ENCODE measurements at places on chromosomes 11 and 22.

DNA sequence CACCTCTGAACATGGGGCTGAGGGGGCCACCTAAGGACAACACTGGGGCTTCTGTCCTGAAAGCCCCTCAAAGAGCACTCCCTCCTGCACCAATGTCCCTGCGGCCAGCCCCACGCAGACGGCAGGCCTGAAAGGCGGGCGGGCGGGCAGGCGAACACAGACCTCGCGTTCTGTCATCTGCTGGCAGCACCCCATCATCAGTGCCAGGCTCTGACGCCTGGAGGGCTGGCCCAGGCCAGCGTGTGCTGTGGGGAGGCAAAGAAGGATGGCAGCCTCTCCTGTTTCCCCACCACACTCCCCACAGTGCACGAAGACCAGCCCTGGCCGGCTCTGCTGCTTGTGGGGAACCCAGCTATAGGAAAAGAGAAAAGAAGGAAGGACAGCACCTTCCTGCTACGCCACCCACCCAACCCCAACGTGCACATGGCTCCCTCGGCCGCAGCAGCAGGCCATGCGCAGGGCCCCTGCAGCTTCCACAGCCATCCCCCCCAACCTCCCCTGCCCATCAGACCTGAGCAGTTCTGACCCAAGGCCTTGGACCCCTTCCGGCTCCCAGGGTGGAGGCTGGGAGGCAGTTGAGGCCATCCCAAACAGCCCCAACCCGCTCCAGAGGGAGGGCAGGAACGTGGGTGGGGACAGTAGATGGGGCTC, 3.5 kb downstream of the SBF1 start:
- ATAC-seq: no peak

DNA sequence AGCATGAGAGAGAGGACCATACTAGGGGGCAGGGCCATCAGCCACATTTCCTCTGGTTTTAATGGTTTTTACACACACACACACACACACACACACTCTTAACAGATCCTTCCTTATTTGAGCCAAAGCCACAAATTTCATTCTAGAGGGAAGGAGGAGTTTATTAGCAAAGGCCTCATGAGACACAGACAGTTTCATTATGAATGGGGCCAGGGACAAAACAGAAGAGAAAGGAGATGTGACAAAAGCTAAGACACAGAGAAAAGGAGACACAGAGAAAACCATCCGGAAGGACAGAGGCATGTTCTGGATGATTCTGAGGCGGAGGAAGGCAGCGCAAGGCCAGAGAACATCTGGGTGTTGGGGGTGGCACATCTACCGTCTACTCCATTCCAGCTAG, 32.2 kb upstream of the ARFGAP3 start:
- peak; percentile 60 for ATAC-seq

- ATAC-seq: peak; percentile 48
Measured at GRCh38 chr11:64230171-64230984, at the start of gene DNAJC4. TSS of gene DNAJC4 (plus strand) at chr11:64230548. CDS start at chr11:64230855, 307 bp downstream.

GRCh38 chr22:44326491-44326885, 13.7 kb upstream of the SHISAL1 start:
- no peak for ATAC-seq

DNA sequence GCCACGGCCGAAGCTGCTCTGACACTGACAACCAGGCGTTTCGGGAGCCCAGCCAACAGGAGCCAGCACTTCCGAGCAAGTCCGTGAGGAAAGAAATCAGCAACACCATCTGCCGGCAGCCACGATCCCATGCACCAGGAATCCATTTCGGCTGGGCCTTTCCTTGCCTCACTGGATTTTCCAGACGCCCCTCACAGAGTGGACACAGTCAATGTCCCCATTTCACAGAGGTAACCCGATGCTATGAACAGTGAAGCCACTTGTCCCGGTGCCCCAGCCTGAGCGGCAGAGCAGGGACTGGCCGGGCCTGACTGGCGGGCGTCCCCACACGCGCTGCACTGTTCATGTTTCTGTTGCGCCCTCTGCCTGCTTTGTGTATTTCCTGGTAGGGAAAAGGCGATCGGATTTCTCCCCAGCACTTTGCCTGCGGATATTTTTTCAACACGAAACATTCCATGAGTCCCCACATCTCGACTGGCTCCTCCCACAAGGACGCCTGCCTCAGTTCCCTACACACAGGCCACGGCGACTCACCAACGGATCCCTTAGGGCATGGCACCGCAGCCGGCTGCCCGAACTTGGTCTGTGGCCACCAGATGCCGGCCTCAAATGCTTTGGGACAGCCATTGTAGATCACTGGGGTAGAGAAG, 55.3 kb downstream of the TRMU start:
- ATAC-seq: no peak

DNA sequence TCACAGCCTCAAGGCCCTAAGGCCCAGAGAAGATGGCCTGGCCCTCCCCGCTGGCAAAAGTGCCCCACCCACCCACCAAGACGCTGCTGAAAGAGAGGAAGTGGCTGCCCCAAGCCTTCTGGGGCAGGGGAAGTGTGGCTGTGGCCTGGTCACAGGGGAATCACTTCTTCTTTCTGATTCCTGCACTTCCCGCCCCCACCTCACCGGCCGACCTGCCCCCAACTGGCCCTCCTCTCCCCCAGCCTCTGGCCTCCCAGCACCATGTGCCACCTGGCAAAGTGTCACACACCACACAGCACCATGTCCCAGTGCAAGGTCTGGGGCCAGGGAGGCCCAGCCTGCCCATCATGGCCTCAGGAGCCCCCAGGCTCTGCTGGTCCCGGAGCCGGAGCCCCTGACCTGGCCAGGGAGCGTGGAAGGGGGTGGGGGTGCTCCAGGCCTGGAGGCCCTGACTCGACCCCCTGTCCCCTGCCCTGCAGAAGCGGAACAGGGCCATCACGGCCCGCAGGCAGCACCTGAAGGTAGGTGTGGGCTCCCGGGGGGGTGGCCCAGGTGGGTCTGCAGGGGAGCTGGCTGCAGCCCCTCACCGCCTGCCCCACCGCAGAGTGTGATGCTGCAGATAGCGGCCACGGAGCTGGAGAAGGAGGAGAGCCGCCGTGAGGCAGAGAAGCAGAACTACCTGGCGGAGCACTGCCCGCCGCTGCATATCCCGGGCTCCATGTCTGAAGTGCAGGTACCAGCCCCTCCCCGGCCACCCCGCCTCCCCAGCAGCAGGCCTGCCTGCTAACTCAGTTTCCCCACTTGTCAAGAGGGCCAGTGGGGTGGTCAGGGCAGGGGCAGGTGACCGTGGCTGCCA, 1.4 kb downstream of the TNNI2 start:
- no peak for ATAC-seq

DNA sequence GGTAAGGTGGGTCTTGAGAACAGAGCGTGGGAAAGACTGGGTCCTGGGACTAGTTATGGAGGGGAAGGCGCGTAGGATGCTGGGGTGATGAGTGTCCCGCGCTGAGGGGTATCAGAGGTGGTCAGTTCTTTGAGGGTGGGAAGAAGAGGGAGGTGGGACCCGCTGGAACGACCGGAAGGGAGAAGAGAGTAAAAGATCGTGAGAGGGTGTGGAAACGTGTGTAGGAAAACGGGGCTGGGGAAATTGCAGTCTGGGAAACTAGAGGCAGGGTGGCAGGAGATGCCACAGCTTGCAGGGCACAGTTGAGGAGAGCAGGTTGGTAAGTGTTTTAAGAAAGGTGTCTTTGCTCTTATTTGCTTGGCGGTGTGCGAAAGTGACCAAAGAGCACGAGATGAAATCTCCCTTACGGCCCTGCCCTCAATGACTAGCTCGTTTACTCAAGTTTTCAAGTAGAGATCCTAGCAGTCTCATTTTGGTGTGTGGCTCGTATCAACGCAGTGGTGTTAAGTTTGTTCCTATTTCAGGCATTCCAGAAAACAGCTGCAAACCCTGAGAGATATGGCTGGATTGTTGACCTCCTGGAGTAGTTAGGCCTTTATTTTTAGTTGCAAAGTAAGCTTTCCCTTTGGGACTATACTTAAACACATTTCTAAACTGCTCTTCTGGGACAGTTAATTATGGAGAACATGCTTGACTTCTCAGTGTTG, 615 bp downstream of the STT3A start:
- ATAC-seq: no peak

DNA sequence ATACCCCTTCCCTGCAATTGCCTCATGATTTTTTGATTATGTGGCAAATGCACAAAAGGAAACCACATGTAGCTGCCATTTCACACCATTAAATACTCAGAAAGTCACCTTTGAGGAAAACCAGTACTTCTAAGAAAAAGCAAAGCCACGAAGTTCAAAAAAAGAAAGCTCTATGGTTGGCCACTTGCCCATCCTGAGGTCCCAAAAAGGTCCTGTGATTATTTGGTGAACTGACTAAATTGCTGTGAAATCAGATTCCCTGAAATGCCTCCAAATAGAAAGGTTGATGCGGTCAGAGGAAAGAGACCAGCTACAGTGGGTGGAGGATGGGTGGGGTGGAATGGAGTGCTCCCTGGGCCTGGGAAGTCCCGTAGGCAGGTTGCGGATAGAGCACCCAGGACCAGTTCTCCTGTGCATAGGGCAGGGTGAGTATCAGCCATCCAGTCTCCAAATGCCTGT, 26.9 kb downstream of the MRPL16 start:
- ATAC-seq: no peak

- ATAC-seq: no peak
Measured at GRCh38 chr11:8344346-8344745, 80.7 kb upstream of the LMO1 start.

- no peak for ATAC-seq
Measured at GRCh38 chr11:134144744-134145143, 75.9 kb downstream of the JAM3 start.

- no peak for ATAC-seq
Measured at GRCh38 chr11:96523656-96524055, 133.8 kb downstream of the JRKL start.

DNA sequence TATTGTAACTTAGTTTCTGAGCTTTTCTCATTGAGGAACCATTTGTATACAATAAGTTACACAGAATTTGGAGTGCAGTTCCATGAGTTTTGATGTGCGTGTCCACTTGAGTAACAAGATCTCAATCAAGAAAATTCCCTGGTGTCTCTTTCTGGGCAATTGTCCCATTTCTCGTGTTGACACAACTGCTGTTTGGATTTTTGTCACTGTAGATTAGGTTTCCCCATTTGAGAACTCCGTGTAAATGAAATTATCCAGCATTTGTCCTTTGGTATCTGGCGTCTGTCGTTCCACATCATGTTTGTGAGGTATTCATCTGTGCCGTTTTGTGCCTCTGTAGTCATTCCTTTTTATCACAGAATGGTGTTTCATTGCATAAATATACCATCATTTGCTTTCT, 547.0 kb downstream of the TBC1D22A start:
- no peak for ATAC-seq

GRCh38 chr11:63866211-63866610, 27.3 kb downstream of the MARK2 start:
- peak; percentile 93 for ATAC-seq

DNA sequence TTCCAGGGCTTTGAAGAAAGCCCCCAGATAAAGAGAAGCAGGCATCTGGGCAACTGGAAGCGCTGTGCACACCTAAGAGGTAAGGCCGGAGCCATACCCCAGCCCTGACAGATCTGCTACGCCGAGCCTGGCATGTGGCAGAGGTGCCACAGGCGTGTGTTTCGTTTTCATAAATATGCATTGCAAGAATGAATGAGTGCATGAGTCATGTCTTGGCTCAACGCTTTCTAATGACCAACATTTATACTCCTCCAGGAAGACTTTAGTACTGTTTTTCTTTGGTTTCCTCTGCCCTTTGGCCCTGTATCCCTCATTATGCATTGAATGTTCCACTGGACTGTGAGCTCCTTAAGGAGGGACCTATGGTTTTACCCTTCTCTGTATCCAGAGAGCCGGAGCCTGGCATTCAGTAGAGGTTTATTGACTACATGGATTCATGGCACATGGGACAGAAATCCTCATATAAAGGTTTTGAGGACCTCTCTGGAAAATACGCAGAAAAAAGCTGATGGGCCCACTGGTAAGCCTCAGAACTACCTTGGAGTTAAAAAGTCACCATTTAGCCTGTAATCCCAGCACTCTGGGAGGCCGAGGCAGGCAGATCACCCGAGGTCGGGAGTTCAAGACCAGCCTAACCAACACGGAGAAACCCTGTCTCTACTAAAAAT, 38.9 kb upstream of the CSNK2A3 start:
- ATAC-seq: no peak

DNA sequence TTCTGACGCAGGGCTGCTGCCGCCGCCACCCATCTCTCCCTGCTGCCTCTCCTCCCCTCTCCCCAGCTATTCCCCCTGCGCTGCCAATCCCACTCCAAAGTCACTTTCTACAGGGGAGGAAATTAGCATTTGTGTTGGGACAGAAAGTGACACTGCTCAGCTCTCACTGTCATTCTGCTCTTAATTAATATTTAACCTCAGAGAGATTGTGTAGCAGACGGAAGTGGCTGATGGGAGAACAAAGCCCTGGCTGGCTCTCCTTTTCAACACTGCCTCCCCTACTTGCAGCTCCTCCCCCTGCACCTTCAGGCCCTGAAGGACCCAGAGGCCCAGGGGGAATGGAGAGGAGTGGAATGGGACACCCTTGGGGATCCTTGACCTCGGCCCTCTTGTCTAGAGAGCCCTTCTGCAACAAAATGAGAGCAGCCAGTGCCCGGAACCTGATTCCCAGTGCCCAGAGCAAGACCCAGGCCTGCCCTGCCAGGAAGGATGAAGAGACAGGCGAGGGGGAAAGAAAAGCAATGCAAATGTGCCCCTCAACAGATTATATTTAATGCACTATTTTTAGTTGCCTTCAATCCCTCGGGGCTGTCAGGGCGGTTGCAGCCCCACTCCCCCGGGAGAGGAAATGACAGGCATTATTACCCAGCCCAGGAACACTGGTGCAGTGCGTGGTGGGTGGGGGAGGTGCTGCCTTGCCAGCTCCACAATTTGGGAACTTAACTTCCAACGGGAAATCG, 14.6 kb upstream of the NRGN start:
- no peak for ATAC-seq

DNA sequence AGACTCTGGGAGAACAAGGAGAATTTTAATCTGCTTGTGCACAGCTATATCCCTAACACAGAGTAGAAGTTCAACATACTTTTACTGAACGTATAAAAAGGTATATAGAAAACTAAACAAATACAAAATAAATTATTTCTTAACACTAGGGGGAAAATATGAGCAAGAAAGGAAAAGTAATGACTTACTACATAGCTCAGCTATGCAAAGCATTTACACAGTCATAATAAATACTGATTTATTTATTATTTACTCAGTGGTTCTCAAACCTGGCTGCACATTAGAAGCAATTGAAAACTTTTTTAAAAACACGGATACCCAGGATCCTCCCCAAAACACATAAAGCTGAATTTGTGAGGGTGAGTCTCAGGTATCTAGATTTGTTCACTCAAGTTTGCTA, 182.5 kb downstream of the TTC28 start:
- no peak for ATAC-seq
